ENCODE measurements at places on chromosomes 3 and 15. TPM values are rescaled to one million over a fixed set of nuclear protein-coding genes. Genes with fewer than 3 reads are reported as not detected.

Gene TRPM1
- total RNA-seq = not detected

Gene LAMB2
- 460 TPM for total RNA-seq

Gene GADL1
- total RNA-seq = 0.08 TPM

Gene RBPMS2
- not detected for total RNA-seq

Gene OXNAD1
- 8.4 TPM for total RNA-seq

Gene ATP13A5
- total RNA-seq = not detected

Gene CASR
- not detected for total RNA-seq

Gene ARRDC4
- total RNA-seq = 6.7 TPM

Gene IL12A
- 0.15 TPM for total RNA-seq

Data from smooth muscle cell of the coronary artery (primary cell).